ENCODE measurements at places on chromosomes 5 and 9. TPM values are rescaled to one million over a fixed set of nuclear protein-coding genes. Genes with fewer than 3 reads are reported as not detected.
A peak's percentile ranks its signal among the peaks of the same experiment; 100 is the strongest.

DNA sequence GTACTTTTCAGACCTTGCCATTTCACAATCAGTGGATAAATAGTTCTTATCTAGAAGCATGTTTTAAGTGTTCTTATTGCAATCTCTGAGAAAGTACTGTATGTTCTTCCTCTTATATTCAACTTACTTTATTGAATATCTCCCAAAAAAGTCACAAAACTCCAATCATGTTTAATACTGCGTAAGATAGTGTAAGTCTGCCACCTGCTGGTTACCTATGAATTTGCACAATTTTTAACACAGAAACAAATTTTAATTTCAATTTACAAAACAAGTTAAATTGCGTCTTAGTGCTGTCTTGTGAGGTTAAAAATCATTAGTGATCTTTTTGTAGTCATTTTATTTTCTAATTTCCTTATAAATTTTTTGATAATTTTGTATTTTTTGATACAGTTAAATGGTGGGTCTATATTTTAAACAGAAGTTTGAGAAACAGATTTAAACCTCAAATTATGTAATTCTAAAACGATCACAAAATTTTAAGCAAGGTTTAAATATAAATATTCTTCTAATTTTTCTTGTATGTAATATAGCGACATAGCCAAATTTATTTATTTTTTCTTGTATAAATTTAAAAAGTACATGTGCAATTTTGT, 115.8 kb downstream of the EMB start:
- DNase-seq = peak; percentile 16

GRCh38 chr9:100056561-100056960, 42.2 kb downstream of the ERP44 start:
- DNase-seq = no peak

DNA sequence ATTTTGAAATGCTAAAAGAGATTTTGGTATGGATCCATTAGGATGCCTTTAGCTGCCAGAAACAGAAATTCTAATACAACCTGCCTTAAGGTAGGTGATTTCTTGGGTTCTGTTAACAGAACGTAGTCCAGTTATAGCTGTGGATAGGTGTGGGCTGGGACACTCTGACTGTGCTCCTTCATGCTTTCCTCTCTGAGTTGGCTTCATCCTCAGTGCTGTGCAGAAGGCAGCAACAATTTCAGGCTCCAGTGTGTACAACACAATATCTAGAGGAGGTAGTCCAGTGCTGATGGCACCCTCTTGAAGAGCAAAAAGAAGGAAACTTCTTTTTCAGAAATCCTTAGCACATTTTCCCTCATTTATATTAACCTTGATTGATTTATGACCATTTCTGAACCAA, 34.4 kb downstream of the NNT start:
- no peak for DNase-seq

C5orf58 gene
- 0.99 TPM for polyA plus RNA-seq

DNA sequence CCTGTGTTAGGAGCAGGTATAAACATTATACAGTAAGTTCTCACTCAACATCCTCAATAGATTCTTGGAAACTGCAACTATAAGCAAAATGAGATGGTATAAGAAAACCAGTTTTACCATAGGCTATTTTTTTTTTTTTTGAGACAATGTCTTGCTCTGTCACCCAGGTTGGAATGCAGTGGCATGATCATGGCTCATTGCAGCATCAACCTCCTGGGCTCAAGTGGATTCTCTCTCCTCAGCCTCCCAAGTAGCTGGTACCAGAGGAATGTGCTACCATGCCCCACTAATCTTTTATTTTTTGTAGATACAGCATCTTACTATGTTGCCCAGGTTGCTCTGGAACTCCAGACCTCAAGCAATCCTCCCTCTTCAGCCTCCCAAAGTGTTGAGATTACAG, 50.1 kb upstream of the ADRB2 start:
- DNase-seq = no peak

GRCh38 chr9:24073007-24073592, 247.1 kb upstream of the ELAVL2 start:
- DNase-seq = no peak

GRCh38 chr5:67259548-67260215, 63.1 kb upstream of the CD180 start:
- DNase-seq = no peak

SLCO4C1 gene
- 1.2 TPM for polyA plus RNA-seq

DPH7 gene
- 31.3 TPM for polyA plus RNA-seq

ASPN gene
- not detected for polyA plus RNA-seq

MLANA gene
- not detected for polyA plus RNA-seq

- DNase-seq = no peak
Measured at GRCh38 chr9:69822116-69822750, 1.6 kb downstream of the CFAP95 start.

SNCAIP gene
- polyA plus RNA-seq = not detected

- DNase-seq = no peak
Measured at GRCh38 chr5:12683249-12683648, 779.0 kb upstream of the CTNND2 start.

GRCh38 chr5:13833440-13833839, 111.0 kb downstream of the DNAH5 start:
- no peak for DNase-seq

SCGB3A2 gene
- not detected for polyA plus RNA-seq

SPINK4 gene
- polyA plus RNA-seq = not detected

- no peak for DNase-seq
Measured at GRCh38 chr9:137320555-137321384, 18.7 kb upstream of the NRARP start.

DNA sequence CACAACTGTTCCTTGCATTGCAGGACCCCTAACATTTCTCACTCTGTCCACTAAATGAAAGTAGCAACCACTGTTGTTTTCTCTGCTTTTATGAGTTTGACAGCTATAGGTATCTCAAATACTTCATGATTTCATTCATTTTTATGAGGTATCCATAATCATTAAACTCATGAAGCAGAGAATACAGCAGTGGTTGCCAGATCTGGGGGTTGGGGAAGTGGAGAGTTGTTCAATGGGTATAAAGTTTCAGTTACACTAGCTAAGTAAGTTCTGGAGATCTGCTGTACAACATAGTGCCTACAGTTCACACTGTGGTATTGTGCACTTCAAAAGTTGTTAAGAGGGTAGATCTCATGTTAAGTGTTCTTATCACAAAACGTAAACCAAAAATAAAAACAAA, 23.4 kb upstream of the CAMK4 start:
- no peak for DNase-seq

GRCh38 chr9:134708672-134709038, 67.1 kb downstream of the COL5A1 start:
- no peak for DNase-seq

- DNase-seq = no peak
Measured at GRCh38 chr5:10691826-10692785, 68.9 kb downstream of the DAP start.

DNA sequence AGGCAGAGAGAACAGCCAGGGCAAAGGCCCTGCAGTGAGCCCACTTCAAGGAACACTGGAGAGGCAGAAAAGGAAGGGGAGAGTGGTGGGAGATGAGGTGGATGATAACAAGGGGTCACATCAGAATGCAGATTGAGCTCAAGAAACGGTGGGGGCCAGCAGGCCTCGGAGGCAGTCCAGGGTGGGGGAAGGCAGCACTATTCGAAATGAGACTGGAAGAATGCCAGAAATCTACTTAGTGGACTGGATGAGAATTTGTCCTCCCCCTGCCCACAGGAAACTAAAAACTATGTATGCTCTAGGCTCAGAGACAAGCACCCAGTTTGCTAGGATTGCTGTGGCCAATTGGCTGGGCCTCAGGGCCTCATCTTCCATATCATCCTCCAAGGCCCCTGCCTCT, 148.7 kb downstream of the ADAMTS12 start:
- no peak for DNase-seq

TIFAB gene
- polyA plus RNA-seq = not detected

- DNase-seq = no peak
Measured at GRCh38 chr9:130833031-130833990, 1.7 kb upstream of the ABL1 start.

Data from CD8-positive, alpha-beta memory T cell (primary cell).